ENCODE measurements at places on chromosomes 4 and X.

- no peak for DNase-seq
Measured at GRCh38 chr4:22473268-22473667, 42.6 kb downstream of the ADGRA3 start.

- no peak for DNase-seq
Measured at GRCh38 chr4:15755321-15756155, 22.6 kb upstream of the CD38 start.

- DNase-seq: peak; percentile 76
Measured at GRCh38 chr4:40316333-40316781, 18.8 kb upstream of the CHRNA9 start.

- DNase-seq: no peak
Measured at GRCh38 chrX:30653415-30654131, at the start of gene GK. GK (plus strand) TSS chrX:30653423; CDS start chrX:30653538, 115 bp downstream.

GRCh38 chr4:25376754-25377571, at the start of gene ANAPC4:
ANAPC4 (plus strand) TSS chr4:25377263; CDS start chr4:25377428, 165 bp downstream.
- peak; percentile 90 for DNase-seq
